ENCODE measurements at places on chromosomes 6 and 20.

DNA sequence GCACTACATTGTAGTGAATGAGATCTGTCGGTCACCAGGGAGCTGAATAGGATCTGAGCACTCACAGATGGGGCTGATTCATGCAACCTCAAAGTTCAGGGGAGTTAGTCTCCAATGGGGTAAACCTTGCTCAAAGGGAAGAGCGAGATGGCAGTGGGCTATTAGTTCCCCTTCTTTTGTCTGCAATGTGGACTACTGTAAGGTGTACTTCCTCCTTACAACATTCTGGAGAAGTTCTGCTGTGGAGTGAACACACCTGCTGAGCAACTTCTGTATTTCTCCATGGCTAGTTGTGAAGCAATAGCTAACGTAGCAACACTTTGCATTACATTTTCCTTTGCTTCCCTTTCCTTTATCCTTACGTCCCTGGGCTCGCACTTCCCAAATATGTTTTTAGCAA lies 134.3 kb upstream of the B3GAT2 start:
- DNase-seq: no peak

- no peak for DNase-seq
These were observed 458.3 kb downstream of the MMUT start for GRCh38 chr6:49004801-49005200.

DNA sequence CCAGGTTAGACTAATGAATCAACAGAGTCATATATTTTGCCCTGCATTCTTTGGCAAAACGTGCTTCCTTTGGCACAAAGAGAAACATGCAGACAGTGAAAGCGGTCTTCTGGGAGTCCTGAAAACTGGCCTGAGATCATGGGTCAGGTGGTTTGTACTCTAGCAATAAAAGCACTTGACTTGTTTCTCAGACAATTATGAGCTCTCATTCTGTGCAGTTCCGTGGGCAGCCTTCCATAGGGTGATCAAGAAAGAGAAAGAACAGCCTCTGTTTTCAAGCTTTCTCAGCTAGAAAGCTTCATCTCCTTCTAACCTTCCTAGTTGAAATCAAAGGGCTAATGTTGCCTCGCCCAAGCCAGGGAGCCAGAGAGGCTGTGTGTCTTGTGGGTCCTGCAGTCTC lies 62.7 kb upstream of the ISM1 start:
- DNase-seq: no peak

DNA sequence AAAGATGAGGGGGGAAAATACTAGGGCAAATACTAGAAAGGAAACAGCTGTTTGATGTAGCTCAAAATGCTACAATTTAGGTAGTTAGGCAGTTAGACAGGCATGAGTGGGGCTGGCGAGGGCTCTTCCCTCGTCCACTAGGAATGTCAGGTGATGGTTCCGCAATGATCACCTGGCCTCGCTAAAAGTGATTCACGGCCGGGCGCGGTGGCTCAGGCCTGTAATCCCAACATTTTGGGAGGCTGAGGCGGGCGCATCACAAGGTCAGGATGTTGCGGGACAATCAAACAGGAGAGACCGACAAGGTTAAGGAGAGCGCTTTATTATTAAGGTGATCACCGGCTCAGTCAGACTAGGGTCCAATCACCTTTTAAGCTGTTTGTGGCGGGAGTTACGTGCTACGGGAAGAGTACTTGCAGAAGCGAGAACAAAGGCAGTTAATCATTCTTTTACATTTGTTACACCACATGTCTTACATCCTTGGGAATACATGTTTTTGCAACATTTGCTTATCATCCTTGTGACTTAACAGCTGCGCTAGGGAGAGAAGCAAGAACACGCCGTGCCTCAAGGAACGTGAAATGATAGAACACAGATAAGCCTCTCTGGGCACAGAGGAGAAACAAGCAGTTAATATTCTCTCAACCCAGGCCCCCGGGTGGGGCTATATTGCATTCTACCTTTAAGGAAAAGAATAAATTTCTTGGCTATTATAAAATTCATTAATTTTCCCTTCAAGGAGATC lies 1025.4 kb downstream of the EYS start:
- DNase-seq: no peak

DNA sequence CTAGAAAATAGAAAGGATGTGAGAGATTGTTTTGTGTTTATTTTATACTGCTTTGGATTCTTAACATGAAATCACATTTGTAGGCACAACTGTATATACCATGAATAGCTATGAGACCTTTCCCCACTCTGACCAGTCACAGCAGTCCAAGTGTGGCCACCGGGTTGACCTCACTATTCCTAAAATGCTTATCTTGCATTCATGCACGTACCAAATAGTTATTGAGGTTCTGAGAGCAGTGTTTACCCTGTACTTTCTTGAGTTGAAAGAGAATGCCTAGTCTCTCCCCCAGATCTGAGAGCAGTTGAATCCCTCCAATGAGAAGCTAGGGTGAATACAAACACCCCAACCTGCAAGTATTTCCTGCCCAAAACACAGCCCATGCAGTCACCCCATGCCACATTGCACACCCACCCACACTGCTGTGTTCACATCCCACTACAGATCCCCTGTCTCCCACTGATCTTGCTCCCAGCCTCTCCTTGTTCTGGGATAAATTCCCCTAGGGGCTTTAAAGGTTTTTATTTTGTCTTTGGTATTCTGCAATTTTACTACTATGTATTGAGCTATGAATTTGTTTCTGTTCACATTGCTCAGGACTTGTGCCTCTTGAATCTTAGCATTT lies 51.6 kb downstream of the GOPC start:
- DNase-seq: no peak

- DNase-seq: no peak
These were observed 25.5 kb upstream of the IL20RA start for GRCh38 chr6:137070303-137070702.

GRCh38 chr6:156710479-156710878 lies 66.7 kb upstream of the ARID1B start:
- peak; percentile 14 for DNase-seq

Data from mesenchymal stem cell (in vitro differentiated cells and primary cell).